Fibroblast of gingiva (primary cell): ENCODE measurements at places on chromosomes 12 and 14.

- DNase-seq: no peak
Observed at GRCh38 chr12:94299846-94300245, 151.5 kb downstream of the PLXNC1 start.

GRCh38 chr14:96160913-96161310 lies 43.7 kb upstream of the BDKRB2 start:
- DNase-seq: no peak

GRCh38 chr14:61730756-61731373 lies 31.4 kb upstream of the SNAPC1 start:
- no peak for DNase-seq

GRCh38 chr12:121443193-121443870 lies 43.4 kb downstream of the RNF34 start:
- peak; percentile 58 for DNase-seq
